ENCODE measurements at places on chromosomes 7 and 10.

DNA sequence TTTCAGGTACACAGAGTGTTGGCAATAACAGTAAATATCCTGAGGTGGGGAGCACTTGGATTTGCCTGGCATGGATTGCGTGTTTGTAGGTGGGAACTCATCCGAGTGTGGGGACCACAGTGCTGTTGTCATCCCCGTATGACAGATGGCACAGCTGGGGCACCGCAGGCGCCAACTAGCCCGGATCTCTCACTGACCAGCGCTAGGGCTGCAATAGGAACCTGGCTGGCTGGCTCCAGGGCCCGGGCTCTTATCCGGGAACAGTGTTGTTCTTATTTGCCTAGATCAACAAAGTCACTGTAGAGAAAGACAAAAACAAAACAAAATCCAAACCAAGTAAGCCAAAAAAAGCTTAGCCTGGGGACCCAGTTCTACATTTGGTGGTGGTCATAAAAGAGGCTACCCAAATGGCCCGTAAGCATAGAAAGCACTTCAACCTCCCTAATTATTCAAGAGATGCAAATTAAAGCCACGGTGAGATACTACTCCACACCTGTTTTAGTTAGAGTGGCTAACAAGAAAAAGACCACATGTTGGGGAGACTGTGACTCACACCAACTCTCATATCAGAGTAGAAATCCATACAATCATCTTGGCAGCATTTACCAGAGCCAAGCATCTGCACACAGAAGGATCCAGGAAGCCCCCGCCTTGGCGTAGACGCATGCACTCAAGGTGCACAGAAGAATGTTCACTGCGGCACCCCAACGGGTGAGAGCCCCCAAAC, 27.2 kb upstream of the PFKFB3 start:
- peaks cover 4% of the 10 kb centered on the region for H3K36me3 ChIP-seq
- H3K27me3 ChIP-seq = no peaks in the 10 kb centered on the region
- no peak overlapping the region for H3K4me3 ChIP-seq
- no peak overlapping the region for H3K27ac ChIP-seq
- no peak for DNase-seq

- H3K27ac ChIP-seq = no peak overlapping the region
- no peak for DNase-seq
- no peaks in the 10 kb centered on the region for H3K4me1 ChIP-seq
- H3K36me3 ChIP-seq = no peaks in the 10 kb centered on the region
- peaks cover 14% of the 10 kb centered on the region for H3K27me3 ChIP-seq
Measured at GRCh38 chr7:42981601-42982000, 49.4 kb downstream of the MRPL32 start.

DNA sequence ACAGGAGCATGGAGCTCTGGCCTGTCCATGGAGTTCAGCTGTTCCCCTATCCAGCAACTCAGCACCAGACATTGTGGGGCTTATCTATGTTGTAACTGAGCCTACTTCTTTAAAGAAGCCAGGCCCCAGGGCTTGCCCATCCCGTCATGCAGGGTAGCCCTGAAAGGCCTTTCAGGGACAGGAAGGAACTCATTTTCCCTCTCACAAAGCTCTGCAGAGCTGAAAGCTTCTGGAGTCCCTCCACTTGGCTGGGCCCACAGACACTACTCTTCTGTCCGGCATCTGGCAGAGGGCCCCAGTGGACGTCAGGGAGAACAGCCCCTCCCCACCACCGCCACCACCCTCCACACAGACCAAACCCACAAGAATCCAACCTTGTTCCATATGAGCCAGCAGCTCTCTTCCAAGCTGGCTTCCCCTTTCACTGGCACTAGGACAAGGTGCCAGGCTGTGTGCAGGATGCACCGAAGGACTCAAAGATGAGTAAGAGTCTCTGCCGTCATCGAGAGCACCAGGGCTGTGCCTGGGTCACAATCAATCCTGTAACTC, 33.1 kb downstream of the DENND2A start:
- no peak overlapping the region for H3K27ac ChIP-seq
- H3K4me3 ChIP-seq = no peak overlapping the region

DNA sequence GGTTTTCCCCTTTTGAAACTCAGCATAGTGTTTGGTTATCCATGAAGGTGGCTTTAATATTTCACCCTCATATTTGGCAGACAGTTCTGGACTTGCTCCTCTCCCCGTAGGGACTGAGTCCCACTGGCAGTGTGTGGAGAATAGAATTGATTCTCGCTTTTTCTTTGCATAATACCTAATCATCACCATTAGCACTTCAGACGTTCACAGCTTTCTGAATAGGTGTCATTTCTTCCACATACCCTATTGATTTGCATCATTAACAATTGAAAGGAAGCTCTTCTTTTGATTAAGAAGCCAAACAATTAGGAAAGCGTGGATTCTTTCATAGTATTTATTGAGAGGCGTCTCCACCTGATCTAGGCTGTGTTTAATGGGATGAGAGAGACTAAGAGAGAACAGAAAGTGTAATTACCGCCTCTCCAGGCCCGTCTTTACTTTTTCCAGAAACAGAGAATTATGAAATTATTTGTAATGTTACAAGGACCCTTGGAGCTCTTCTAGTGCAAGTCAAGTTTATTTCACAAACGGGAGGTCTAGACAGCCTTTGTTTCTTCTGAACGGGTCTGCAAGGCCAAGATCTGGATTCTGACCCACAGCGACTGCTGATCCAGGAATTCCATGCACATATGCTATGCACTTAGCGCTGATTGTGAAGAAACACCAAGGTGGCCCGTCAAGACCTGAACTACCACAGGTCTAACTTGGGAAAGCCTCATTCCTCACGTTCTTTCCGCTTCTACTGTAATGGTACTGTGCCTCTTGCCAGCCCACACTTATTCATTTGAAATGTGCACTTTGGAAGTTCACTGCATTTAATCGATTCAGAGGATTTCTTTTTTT, 249.9 kb upstream of the C7orf33 start:
- H3K4me3 ChIP-seq = no peak overlapping the region
- H3K36me3 ChIP-seq = no peaks in the 10 kb centered on the region
- no peak for DNase-seq
- H3K4me1 ChIP-seq = no peaks in the 10 kb centered on the region

DNA sequence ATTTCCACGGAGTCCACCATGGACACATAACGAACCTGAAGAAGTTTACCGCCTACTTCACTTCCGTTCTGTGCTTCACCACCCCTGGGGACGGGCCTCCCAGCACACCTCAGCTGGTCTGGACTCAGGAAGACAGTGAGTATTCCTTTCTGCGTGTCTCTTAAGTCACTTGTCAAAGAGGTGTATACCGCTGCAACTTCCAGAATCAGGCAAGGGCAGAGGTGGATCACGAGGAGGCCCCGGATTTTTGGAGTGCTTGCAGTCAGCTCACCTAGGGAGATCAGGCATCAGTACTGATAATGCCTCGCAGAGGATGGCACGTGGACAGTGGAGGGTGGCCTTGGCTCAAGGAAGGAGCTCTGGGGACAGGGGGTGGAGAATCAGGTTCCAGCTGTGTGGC, 630.4 kb upstream of the FOXK1 start:
- H3K4me1 ChIP-seq = no peaks in the 10 kb centered on the region
- no peaks in the 10 kb centered on the region for H3K27me3 ChIP-seq
- no peak overlapping the region for H3K27ac ChIP-seq

DNA sequence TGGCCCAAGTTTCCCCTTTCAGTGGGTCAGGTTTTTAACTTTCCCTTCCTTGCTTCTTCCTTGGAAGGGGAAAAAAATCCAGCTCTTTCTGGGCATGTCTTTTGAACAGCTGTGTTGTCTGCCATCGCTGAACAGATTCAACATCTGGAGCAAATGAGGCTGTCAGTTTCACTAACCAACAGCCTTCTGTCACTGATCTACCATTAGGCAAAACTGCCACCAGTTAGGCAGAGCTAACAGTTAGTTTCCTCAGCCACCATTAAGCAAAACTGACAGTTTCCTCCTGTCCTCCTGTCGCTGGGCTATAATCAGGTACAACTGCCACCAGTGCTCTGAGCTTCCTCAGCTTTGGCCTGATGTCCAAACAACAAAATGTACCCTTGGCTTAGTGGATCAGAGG, 81.9 kb downstream of the NPTX2 start:
- no peak overlapping the region for H3K27ac ChIP-seq
- H3K27me3 ChIP-seq = no peaks in the 10 kb centered on the region
- DNase-seq = no peak
- H3K4me3 ChIP-seq = no peak overlapping the region

DNA sequence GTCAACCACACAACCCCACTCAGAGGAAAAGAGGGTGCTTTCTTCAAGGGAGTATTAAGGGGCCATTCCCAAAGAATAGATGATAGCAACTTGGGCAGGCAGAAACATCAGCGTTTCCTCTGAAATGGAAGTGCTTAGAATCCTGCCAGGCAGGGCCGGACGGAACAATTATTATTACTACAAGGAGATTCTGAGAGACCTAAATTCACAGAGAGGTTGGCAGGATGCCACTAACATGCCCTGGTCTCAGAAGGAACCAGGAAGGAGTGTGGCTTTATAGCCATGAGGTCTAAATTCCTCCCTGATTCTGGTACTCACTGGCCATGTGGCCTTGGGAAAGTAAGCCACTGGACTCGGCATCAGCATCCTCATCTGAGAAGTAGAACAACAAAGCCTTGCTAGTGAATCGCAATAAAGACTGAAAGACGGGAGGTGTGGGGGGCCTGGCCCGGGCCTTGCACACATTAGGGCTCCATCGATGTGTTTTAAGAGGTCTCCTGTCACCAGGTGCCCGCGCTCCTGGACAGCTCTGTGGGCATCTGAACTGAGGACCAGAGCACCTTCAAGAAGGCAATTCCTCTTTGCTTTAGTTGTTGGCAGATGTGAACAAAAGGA, 131.5 kb downstream of the OAT start:
- no peak overlapping the region for H3K4me3 ChIP-seq
- no peaks in the 10 kb centered on the region for H3K36me3 ChIP-seq
- H3K27ac ChIP-seq = no peak overlapping the region
- peaks cover 2% of the 10 kb centered on the region for H3K4me1 ChIP-seq
- no peaks in the 10 kb centered on the region for H3K27me3 ChIP-seq
- DNase-seq = no peak

Data from activated CD4-positive, alpha-beta memory T cell treated with anti-CD3 and anti-CD28 coated beads, Interleukin-2, amount 10 ng/mL, durations not matched to agents 7 days and 5 days (primary cell).